ENCODE measurements at places on chromosomes 7 and 10. TPM values are rescaled to one million over a fixed set of nuclear protein-coding genes. Genes with fewer than 3 reads are reported as not detected.
A peak's percentile ranks its signal among the peaks of the same experiment; 100 is the strongest.

GRCh38 chr7:158416283-158416933, 171.2 kb downstream of the PTPRN2 start:
- H3K4me1 ChIP-seq: no peaks in the 10 kb centered on the region
- H3K4me3 ChIP-seq: no peak overlapping the region
- no peak overlapping the region for H3K27ac ChIP-seq

DNA sequence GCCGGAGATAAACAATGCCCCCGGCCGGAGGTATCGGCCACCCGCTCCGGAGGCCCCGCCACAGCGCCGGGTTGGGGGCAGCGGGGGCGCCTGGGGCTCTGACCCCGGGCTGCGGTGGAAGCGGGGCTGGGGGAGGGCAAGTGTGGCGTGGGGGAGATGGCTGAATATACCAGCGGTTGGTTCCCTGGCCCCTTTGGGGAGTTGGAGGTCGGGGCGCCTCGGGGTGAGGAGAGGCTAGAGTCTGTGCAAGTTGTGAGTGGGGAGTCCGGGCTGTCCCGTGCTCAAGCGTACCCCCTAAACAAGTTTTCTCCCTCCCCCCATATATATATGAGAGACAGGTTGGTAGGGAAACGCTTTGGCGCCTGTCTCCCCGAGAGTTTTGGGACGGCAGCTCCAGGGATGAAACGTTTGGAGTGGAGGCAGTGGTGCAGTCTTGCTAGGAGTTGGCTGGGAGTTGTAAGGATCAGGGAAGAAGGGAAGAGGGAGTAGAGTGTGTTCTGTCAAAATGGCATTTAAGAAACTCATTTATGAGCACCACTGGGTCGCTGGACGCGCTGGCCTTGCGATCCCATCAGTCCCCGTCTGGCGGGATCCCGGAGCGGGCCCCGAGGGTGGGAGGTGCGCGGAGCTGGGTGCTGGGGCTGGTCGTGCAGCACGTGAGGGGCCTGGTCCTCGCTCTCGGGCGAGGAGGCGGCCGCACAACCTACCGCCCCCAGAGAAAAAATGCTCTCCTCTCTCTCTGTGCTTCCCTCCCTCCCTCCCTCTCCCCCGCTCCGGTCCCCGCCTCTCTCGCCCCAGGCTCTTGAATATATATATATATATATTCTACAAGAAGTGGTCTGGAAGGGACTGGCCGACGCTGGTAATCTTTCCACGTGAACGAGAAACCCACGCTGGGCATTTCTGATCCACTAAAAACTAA, 1.1 kb downstream of the TET1 start:
- H3K4me1 ChIP-seq: peaks cover 5% of the 10 kb centered on the region
- peak overlapping the region; percentile 59 for H3K4me3 ChIP-seq
- H3K27ac ChIP-seq: no peak overlapping the region
- DNase-seq: no peak

GRCh38 chr7:75884476-75884875, 5.6 kb downstream of the RHBDD2 start:
- H3K27ac ChIP-seq: no peak overlapping the region
- H3K36me3 ChIP-seq: peaks cover 52% of the 10 kb centered on the region
- no peaks in the 10 kb centered on the region for H3K4me1 ChIP-seq
- DNase-seq: no peak
- H3K27me3 ChIP-seq: no peaks in the 10 kb centered on the region

DNA sequence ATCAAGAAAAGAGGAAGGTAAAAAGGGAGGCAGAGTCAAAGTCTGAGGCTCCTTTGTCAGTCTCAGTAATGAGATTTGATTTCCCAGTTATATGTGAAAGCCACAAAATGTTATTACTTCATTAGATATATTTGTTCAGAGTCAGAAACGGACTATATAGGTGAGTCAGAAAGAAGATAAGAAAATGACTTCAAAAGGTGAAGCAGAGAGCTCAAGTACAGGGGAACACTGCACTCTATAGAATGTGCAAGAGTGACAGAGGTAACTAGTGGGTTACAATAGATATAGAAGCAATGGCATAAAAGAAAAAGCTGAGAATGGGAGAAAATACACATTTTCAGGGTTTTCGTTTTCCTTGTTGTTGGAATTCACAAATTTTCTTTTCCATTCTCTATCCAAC, 43.3 kb downstream of the DGKB start:
- no peak overlapping the region for H3K4me3 ChIP-seq
- no peaks in the 10 kb centered on the region for H3K4me1 ChIP-seq
- no peak for DNase-seq
- H3K27me3 ChIP-seq: no peaks in the 10 kb centered on the region

GPNMB gene
- total RNA-seq: 46.4 TPM
